ENCODE measurements at places on chromosomes 12 and 14.

DNA sequence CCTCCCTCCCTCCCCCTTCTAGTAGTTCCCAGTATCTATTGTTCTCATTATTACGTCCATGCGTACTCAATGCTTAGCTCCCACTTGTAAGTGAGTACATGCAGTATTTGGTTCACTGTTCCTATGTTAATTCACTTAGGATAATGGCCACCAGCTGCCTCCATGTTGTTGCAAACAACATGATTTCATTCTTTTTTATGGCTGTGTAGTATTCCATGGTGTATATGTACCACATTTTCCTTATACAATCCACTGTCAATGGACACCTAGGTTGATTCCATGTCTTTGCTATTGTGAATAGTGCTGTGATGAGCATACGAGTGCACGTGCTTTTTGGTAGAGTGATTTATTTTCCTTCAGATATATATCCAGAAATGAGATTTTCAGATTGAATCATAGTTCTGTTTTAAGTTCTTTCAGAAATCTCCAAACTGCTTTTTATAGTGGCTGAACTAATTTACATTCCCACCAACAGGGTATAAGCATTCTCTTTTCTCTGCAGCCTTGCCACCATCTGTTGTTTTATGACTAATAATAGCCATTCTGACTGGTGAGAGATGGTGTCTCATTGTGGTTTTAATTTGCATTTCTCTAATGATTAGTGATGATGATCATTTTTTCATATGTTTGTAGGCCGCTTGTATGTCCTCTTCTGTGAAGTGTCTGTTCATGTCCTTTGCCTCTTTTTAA lies 17.9 kb upstream of the CLEC7A start:
- no peak for DNase-seq

DNA sequence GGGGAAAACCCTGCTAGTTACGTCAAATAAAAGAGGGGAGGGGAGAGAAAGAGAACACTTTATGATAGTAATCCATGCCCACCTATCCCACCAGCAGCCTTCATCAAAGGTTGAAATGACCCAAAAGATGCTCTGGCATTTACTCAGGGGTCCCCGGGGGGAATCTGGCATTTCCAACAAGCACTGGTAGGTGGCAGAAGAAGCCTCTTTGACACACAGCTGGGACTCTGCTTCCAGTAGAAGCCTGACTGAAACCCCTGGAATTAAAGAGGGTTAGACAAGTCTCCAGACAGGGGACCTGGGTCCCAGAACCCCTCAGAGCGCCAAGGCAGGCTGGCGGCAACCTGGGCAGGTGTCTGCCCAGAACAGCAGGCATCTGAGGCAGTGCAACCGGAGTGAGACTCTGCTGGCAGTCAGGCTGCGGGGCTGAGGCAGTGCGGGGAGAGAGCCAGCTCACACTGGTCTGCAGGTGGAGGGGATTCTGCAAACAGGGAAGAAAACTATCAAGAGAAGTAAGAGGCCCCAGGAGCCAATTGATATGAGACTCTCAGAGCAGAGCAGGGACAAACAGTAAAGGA lies 85.0 kb upstream of the CAPRIN2 start:
- no peak for DNase-seq

DNA sequence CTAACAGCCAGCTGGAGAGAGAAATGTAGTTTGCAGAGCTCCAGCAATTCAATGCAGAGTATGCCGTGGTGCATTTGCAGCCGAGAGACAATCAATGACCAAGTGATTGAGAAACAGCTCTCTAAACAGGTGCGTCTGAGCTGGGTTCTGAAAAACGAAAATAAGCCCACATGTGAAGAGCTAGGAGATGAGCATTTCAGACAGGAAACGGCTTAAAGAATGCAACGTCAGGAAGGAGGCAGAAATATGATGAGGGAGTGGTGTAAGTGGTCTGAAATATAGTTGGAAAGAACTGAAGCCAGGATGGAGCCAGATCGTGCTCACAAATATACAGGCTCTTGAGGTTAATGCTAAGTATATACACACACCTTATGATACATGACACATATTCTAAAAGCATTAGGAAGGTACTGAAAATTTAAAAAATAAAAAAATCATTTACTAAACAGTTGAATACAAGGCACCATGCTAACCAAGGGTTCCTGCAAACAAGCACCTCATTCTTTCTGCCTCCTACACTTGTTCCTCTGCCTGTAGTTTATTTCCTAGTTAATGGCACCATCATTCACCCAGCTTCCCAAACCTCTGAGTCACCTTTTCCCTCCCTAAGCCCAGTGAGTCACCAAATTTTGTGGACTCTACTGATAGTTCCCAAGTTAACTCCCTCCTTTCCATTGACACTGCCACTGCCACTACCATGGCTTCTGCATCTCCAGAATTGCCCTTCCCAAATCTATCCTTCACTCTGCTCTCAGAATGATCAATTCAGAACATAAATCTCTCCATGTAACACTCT lies 2.3 kb upstream of the GARIN2 start:
- no peak for DNase-seq

DNA sequence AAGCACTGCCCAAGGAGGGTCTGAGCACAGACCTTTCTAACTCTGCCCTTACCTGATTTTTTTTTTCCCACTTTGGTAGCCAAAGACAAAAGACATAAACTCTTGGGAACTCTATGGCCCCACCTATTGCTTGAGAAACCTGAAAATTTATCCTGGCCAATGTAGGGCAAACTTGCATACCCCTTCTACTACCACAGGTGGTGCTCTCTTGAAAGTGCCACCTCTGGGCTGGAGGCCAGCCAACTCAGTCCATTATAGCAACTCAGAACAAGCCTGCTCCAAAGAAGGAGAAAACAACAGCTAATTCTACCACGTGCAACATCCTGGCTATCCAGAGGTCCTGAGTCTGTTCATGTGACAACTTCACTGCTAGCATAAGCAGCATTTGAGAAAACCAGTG lies 55.7 kb upstream of the ABCD2 start:
- no peak for DNase-seq

DNA sequence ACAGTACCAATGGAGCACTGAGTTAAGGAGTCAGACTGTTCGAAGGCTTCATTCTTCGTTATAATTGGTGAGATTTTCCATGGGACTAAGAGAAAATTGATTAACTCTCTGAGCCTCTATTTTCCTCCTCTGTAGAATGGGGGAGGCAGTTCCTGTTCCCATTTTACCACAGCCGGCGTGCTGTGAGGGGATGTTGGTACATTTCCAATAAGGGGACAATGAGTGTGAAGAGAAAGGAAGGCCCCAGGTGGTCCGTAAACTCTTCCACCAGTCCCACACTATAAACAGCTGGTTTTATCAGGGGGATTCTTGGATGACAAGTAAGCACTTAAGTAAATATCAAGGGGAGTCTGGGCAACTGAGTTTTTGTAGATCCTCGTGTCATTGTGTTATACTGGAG lies 109.9 kb downstream of the DAD1 start:
- no peak for DNase-seq

DNA sequence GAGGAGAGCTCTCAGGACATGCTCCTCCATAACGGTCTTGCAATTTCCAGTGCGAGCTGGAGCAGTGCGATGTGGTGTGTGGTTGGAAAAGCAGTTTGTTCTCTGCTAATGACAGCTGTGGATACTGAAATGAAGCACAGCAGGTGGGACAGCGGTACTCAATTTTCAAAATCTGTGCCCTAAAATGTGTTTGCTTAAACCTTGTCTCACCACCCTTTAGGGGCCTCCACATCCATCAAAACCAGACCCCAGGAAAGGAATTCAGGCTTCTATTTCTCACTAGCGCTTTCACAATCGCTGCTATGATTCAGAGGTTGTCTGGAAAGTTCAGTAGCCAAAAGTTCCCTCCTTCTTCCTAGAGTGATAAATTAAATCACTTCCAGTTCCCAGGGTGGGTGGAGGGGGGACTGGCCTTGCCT lies 440.8 kb downstream of the EGLN3 start:
- DNase-seq: no peak

DNA sequence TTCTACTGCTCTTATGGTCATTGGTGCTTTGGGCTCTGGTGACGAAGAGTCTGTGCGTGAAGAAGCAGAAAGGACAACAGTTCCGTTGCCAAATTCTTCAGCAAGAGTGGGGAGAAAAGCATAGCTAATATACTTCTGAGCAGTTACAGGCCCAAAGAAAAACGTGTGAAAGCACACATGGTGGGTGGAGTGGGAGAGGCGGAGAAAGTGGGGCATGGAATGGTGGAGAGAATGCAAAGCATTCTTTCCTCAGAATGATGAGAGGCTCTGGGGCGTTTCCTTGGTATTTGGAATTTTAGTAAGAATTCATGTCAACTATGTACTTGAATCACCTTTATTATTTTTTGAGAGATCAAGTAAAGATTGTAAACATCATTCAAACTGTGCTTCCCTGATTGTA lies 396.1 kb downstream of the NAV3 start:
- no peak for DNase-seq

- DNase-seq: no peak
These were observed 10.0 kb downstream of the SBNO1 start for GRCh38 chr12:123354600-123354999.

DNA sequence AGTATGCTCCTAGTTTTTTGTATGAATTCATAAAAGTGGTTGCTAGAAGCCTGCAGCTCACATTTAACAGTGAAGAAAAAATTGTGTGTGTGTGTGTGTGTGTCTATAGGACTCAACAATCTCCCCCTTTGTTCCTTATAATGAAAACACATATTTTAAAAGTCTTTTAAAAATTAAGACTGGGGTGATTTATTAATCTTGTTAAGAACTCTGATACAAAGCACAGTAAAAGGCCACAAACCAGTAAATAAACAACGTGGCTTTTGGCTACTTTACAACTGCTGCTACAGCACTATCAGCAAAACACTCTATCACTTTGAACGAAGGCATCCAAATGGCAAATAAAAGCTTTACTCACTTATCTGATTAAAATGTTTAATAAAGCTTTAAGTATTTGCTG lies 594 bp upstream of the VCPKMT start:
- no peak for DNase-seq

DNA sequence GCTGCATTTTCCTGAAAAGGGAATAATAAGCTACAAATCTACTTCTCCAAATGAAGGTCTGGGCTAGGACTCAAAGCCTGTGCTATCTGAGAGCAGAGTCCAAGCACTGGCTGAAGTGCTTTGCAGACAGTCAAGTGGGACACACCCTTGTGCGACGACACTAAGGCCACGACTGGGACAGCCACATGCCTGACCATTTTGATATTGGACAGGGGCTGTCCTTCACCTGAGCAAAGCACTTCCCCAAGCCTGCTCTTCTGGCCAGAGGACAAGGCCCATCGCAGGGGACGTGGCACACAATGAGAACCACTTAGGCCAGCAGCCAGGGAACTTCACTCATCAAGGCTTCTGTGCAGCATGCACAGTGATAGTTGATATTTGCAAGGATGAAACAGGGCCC lies 71.4 kb downstream of the RBM19 start:
- DNase-seq: no peak

DNA sequence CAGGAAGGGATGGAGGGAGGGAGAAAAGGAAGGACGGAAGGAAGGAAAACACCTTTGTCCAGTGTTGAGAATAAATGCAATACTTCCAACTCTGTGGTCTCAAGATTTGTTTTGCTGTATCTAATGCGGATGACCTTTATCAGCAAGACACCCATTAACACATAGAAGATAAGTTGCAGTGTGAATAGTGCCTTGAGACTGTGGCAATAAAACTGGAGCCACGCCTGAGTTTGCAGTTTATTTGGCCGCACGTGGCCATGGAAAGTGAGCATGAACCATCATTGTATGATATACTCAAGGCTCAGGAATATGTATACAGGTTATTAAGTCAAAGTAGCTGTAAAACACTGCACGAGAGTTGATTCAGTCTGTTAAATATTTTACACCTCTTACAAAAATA lies 113.6 kb upstream of the EEA1 start:
- no peak for DNase-seq

- no peak for DNase-seq
These were observed 1.4 kb downstream of the NFKBIA start for GRCh38 chr14:35403114-35403602.

DNA sequence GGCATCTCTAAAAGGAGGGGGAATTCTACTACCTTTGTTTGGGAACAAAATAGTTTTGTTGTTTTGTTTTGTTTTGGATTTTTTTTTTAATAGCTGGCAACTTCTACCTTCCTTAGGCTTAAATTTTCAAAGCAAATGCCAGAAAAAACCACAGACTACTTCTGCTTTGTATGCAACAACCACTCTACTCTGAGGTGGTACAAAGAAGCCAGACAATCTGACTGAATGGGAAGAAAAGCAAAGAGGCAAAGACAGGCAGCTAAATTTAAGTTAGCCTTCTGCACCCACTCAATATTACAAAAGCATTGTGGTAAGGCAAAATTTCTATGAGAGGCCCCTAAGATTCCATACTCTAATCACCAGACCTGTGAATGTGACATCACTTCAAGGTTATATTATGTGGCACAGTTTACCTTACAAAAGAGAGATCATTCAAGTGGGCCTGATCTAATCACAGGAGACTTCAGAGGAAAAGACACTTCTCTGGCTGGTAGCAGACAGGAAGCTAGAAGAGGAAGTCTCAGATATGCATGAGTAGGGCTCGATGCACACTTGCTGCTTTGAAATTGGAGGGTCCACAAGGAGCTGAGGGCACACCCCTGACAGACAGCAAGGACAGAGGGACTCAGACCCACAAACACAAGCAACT lies 566.6 kb downstream of the RPS29 start:
- no peak for DNase-seq

DNA sequence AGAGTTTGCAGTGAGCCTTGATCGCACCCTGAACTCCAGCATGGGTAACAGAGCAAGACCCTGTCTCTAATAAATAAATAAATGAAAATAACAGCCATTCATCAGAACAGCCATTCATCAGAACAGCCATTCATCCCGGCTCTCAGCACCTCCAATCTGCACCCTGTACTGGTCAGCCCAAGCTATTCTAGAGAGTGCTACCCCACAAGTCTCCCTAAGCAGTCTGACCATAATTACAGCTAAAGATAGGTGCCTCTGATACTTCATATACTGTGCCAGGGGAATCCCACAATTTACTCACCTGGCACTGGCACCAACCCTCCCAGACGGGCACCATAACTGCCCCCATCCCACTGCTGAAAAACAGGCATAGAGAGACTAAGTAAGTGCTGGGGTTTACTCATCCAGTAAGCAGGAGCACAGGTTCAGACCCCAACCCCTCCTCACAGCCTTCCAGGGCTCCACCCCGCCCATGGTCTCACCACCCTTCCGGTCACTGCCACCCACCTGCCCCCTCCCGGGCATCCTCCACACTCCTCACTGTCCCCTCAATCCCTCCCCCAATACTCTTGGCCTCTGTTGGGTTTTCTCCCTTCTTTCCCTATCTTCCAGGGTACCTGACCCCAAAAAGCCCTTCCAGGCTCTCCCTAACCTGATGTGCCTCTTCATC lies 15.2 kb upstream of the EIF5 start:
- DNase-seq: no peak

GRCh38 chr12:43551279-43551970 lies 578 bp downstream of the ADAMTS20 start:
- DNase-seq: no peak

GRCh38 chr14:46322730-46323403 lies 328.7 kb downstream of the RPL10L start:
- no peak for DNase-seq

- DNase-seq: no peak
These were observed 80.8 kb upstream of the BCL11B start for GRCh38 chr14:99352688-99353280.

- DNase-seq: no peak
These were observed 161.2 kb downstream of the KCNA5 start for GRCh38 chr12:5204831-5205230.

Measured in C1 segment of cervical spinal cord (tissue), 14 donors.